Activated T-cell treated with anti-CD3 and anti-CD28 coated beads, Interleukin-2, amount 50 U/mL, for 72 hours (primary cell): ENCODE measurements at places on chromosomes 13 and 19. TPM values are rescaled to one million over a fixed set of nuclear protein-coding genes. Genes with fewer than 3 reads are reported as not detected.

The PEAK3 gene
- 0.09 TPM for total RNA-seq

The CEACAM4 gene
- total RNA-seq: not detected

The TSSK6 gene
- total RNA-seq: 5.0 TPM

The ZNF536 gene
- 0.29 TPM for total RNA-seq

The RELB gene
- total RNA-seq: 145 TPM

The PLK5 gene
- total RNA-seq: not detected

The IGFL1 gene
- not detected for total RNA-seq

The LRRC8E gene
- not detected for total RNA-seq

The CBY2 gene
- 0.32 TPM for total RNA-seq

The SMIM44 gene
- not detected for total RNA-seq

The CYP2F1 gene
- not detected for total RNA-seq

The NLRP12 gene
- not detected for total RNA-seq

The PLEKHA4 gene
- 16.2 TPM for total RNA-seq

The SPACA4 gene
- total RNA-seq: not detected
